ENCODE measurements at places on chromosomes 1 and 21.
A peak's percentile ranks its signal among the peaks of the same experiment; 100 is the strongest.

GRCh38 chr21:37468909-37469308 is 102.3 kb downstream of the DYRK1A start:
- no peak for DNase-seq

DNA sequence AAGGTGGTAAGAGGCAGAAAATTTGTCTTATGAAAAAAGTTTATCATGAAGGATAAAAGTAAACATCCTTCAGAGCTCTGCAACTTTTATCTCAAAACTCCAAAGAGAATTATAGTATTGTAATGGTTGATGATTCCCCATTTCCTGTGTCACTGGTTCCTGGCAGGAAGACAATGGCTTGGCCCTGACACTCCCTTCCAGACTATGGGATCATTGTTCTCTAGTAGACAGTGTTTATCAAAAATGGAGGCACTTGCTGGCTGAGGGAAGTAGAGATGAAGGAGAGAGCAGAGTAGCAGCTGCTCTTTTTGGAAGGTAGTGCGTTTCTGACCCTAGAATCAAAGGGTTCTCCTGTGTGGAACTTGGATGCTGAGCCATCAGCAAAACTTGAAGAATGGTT is 145.9 kb upstream of the ATP1B1 start:
- DNase-seq = no peak

DNA sequence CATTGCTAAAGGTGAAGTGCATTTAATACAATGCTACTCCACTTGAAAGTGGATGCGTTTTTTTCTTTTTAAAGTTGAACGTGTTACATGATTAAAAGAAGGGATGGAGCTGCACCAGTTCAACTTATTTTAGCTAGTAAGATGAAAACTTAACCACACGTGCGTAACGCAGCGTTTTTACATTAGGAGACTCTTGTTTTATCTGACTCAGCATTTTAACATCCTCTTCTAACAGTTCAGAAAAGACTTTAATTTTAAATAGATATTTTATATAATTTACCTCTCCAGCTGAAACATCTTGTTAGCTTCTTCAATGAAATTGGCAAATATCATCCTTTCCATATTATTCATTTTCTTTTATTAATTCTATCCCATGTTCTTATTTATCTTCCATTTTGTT is 33.4 kb downstream of the EXO1 start:
- DNase-seq = no peak

GRCh38 chr1:197980457-197980856 is 63.3 kb downstream of the LHX9 start:
- no peak for DNase-seq

- no peak for DNase-seq
Observed at GRCh38 chr21:19489930-19490329, 1086.3 kb upstream of the TMPRSS15 start.

DNA sequence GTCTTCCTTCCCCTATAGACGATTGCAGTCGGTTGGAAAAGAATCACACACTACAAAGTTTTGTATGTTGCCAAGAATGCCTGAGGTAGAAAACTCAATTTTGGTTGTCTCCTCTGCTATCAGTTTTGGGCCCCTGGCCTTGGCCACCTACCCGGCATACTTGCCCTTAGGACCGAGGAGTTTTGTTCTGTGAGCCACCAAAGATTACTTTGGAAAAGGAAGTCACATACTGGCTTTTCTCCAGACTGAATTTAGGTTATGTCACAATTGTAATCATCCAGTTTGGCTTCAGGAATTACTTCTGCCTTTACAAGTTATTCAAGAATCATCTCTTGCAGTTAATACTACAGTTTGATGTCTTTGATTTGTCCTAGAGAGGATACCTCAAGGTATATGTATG is 71.4 kb downstream of the RGL1 start:
- DNase-seq = no peak

- no peak for DNase-seq
Observed at GRCh38 chr1:228882771-228883450, 147.6 kb downstream of the RHOU start.

GRCh38 chr21:45875881-45876280 is 105.7 kb upstream of the COL6A1 start:
- no peak for DNase-seq

- no peak for DNase-seq
Observed at GRCh38 chr1:200258447-200259375, 151.1 kb downstream of the ZNF281 start.

DNA sequence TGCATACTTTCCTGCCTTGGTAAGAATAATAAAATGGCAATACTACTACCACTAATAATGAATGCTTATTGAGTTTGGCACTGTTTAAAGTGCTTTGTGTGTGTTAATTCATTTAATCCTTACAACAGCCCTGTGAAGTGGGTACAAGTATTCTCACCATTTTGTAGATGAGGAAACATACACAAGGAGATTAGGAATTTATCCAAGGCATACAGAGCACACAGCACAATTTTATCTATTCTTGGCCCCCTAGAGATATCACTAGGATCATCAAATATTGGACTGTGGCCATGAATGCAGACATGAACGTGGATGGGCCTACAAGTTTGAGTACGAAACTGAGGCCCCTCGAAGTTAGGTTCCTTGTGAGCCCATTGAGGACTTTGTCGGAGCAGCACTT is 39.5 kb downstream of the TENT5C start:
- no peak for DNase-seq

DNA sequence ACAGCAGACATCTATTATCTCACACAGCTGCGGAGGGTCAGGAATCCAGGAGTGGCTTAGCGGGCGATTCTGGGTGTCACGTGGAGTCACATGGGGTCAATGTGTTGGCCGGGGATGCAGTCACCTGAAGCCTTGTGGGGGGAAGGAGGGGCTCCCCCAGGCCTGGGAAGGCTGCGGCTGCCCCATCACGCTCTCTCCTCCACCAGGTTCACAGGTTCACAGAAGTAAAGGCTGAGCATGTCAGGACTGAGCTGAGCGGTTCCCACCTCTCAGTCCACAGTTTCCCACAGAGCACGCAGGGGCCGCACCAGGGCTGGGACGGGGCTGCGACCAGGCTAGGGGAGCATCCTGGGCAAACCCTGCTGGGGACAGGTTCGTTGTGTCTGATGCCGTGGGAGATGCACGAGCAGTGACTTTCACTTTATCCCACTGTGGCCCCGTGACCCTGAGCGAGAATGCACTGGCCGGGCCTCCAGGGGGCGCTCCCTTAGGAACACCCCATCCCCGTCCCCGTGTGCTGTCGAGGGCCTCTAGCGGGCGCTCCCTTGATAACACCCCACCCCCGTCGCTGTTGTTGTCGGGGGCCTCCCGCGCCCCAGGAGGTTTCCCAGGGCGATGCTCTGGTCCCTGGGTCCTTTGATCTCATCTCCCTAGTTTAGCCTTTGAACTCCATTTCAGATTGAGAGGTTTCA is 73.2 kb upstream of the TRAPPC10 start:
- peak; percentile 91 for DNase-seq

DNA sequence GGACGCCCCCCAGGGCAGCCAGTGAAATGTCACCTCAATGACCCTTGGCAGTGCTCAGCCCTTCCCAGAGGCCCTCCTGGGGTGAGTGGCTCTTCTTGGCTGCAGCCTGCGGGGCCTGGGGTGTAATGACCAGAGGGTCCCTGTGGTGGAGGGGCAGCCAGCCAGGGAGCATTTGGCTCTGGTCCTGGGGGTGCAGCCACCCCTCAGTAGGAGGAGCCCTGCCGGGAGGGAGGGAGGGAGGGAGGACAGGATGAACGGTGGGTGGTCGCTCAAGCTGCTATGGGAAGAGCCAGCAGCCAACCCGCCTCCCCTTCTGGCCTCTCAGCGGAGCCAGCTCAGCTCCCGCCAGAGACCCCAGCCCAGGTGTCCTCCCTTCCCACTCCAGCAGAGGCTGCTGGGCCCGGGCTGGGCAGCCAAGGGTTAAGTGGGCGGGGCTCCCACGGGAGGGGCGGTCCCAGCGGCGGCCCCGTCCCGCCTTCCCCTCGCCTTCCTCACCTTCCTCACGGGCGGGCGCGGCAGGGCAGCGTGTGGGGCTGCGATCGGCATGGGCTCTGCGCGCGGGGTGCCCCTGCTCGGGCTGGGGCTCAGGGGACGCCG is 9.0 kb upstream of the PLCH2 start:
- peak; percentile 23 for DNase-seq

- no peak for DNase-seq
Observed at GRCh38 chr1:35838693-35839245, 31.0 kb downstream of the AGO4 start.

DNA sequence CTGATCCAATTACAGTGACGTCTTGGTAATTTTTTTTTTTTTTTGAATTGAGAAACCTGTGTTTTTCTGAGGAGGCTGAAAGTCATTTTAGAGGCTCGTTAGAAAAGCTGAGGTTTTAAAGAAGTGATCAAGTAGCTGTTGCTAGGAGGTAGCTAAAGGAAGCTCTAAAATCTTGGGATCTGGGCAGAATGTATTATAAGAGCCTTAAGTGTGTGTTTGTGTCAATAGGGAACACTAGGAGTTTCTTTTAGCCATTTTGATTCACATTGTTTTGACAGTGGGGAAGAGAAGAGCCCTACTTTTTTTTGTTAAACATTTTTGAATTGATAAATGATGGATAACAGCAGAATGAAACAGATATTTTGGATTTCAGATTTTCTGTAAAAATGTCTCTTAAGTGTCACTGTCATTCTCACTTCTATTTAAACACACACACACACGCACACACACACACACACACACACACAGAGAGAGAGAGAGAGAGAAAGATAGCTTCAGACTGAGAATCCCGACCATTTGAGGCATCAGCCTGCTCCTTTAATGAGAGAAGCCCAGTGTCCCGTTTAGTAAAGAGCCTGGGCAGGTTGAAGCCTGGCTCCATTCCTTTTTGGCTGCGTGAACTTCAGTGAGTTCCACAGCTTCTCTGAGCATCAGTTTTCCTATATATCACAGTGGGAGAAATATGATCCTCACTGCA is 79.1 kb upstream of the GPR88 start:
- DNase-seq = no peak

- DNase-seq = no peak
Observed at GRCh38 chr1:18886003-18886335, 16.4 kb downstream of the ALDH4A1 start.

- no peak for DNase-seq
Observed at GRCh38 chr21:38837806-38838461, 32.2 kb downstream of the ETS2 start.

GRCh38 chr1:22749919-22750684 is 39.5 kb downstream of the EPHB2 start:
- DNase-seq = no peak

- DNase-seq = no peak
Observed at GRCh38 chr1:180247061-180247460, 17.0 kb downstream of the LHX4 start.

- no peak for DNase-seq
Observed at GRCh38 chr21:38346286-38346685, 89.5 kb downstream of the KCNJ15 start.

- no peak for DNase-seq
Observed at GRCh38 chr21:26843933-26844257, 1.3 kb downstream of the ADAMTS1 start.

DNA sequence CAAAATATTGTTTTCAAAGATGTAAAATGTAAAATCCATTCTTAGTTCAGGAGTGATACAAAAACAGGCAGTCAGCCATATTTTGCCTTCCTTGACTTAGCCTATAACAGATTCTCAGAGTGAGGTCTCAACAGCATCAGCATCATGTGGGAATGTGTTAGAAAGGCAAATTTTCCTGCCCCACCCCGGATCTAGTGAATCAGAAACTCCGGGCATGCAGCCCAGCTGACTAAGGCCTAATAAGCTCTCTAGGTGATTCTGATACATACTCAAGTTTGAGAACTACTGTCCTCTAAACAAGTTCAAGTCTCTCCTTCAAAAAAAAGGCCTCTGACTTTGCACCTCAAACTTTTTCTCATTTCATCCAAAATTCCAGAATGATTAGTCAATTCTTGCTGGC is 46.9 kb upstream of the PRRC2C start:
- DNase-seq = no peak

- no peak for DNase-seq
Observed at GRCh38 chr1:62735491-62736171, 47.4 kb upstream of the DOCK7 start.

DNA sequence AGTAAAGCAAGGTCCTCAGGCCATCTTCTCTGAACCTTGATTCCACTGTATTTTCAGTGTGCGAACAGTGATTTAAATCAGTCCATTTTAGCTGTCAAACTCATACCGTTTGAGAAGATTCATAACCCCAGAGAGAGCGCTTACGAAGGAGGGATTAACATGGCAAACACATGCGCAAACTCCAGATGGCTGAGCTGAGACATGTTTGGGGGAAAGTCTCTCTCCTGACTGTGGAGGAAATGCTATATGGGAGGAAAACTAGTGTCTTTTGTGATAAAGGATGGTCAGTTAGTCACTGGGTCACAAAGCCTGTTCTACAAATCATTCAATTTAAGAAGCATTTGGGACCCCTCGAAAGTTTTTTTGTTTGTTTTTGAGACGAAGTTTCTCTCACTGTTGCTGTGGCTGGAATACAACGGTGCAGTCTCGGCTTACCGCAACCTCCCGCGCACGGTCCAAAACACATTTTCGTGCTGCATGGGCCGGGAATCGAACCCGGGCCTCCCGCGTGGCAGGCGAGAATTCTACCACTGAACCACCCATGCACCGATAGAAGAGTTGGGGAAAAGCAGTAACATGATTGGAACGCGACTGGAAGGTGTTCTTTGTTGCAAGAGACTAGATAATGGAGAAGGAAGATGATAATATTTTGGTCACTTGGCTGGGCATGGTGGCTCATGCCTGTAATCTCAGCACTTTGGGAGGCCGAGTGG is 58.4 kb upstream of the CXADR start:
- no peak for DNase-seq

- no peak for DNase-seq
Observed at GRCh38 chr1:208204779-208205178, 39.4 kb downstream of the PLXNA2 start.

All from effector memory CD8-positive, alpha-beta T cell (primary cell).